ENCODE measurements at places on chromosomes 12 and 14.

GRCh38 chr12:64746663-64747062 is 12.5 kb downstream of the GNS start:
- no peak overlapping the region for H3K27ac ChIP-seq
- no peak for DNase-seq
- no peaks in the 10 kb centered on the region for H3K27me3 ChIP-seq
- H3K4me1 ChIP-seq, result peaks cover 21% of the 10 kb centered on the region

DNA sequence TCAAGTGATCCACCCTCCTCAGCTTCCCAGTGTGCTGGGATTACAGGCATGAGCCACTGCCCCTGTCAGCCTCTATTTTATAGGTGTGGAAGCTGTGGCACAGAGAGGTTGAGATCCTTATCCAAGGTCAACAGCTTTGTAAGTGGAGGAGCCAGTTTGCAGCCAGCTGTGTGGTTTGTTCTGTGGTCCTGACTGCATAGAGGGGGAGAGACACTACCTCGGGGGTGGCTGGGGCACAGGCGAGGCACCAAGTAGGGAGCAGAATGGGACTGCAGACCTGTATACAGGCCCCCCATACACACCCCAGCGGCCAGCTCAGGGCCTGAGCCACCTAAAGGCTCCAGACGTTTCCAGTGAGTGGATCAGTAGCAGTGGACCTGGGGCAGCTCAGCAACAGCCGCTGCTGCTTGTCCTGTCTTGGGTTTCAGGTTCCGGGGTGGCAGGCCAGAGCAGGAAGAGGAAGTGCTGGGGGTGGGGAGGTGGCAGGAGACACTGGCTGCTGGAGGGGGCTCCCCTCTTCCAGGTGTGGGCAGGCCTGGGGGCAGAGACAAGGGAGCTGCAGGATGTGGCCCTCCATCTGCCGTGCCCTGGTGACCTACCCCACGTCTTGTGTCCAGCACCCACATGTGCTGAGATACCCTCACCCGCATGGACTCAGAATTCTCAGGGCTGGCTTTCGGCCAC is 11.0 kb downstream of the ORAI1 start:
- H3K4me1 ChIP-seq, result 0 out of 2 replicates have a peak, but pooled peaks cover 3% of the 10 kb centered on the region
- no peak for DNase-seq
- no peaks in the 10 kb centered on the region for H3K27me3 ChIP-seq

DNA sequence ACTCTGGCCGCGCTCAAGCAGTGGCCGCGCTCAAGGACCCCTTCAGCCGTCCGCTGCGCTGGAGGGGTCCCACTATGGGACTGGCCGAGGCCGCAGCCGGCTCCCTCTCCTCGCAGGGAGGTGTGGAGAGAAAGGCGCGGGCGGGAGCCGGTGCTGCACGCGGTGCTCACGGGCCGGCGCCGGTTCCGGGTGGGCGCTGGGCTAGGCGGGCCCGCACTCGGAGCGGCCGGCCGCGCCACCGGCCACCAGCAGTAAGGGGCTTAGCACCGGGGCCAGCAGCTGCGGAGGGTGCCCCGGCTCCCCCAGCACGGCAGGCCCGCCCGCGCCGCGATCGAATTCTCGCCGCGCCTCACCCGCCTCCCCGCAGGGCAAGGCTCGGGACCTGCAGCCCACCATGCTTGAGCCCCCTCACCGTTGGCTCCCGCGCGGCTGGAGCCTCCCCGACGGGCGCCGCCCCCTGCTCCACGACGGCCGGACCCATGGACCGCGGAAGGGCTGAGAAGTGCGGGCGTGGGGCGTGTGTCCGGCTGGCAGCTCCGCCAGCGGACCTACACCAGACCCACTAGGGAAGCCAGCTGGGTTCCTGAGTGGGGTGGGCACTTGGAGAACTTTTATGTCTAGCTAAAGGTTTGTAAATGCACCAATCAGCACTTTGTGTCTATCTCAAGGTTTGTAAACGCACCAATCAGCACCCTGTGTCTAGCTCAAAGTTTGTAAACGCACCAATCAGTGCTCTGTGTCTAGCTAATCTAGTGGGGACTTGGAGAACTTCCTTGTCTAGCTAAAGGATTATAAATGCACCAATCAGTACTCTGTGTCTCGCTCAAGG is 49.5 kb downstream of the KLHL28 start:
- H3K4me1 ChIP-seq, result no peaks in the 10 kb centered on the region
- no peak overlapping the region for H3K4me3 ChIP-seq
- no peaks in the 10 kb centered on the region for H3K27me3 ChIP-seq
- DNase-seq, result no peak

DNA sequence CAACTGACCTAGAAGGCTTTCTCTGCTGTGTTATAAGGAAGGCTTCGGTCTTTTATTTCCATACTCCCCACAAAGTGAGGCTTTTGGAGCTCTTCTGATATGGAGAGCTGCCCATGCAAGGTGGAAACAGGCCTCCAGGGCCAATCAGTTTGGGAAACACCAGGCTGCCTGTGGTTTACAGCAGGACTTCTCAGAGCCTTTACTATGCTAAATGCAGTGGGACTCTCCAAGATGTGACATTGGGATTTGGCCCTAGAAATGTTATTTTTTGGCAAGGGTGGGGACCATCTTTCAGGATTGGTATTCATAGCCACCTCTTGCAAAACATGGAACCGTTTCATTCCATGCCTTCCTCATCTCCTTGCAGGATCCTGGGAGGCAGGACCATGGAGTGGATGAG is 3.7 kb downstream of the ACACB start:
- peaks cover 9% of the 10 kb centered on the region for H3K4me1 ChIP-seq
- H3K27me3 ChIP-seq, result no peaks in the 10 kb centered on the region
- DNase-seq, result no peak
- no peak overlapping the region for H3K27ac ChIP-seq
- no peaks in the 10 kb centered on the region for H3K36me3 ChIP-seq

DNA sequence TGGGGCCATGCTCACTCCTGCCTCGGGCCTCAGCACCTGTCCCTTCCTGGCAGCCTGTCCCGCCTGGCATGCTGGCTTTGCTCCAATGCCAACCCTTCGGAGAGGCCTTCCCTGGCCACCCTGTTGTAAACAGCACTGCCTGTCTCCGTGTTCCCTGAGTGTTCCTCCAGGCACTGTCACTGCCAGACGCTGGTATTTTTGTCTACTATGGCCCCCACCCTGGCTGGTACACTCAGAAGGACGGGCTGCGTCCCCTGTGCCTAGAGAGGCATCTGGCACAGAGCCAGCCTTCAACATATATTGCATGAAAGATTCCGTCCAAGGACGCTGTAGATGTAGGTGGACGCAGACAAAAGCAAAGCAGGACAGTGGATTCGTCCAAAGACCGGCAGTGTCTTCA is 2.7 kb upstream of the ASPG start:
- H3K4me3 ChIP-seq, result no peak overlapping the region
- H3K4me1 ChIP-seq, result peaks cover 9% of the 10 kb centered on the region
- no peak overlapping the region for H3K27ac ChIP-seq
- no peaks in the 10 kb centered on the region for H3K27me3 ChIP-seq

GRCh38 chr14:58298477-58299400 is at the start of gene ARID4A:
ARID4A (plus strand) TSS chr14:58298555; CDS start chr14:58299855, 1,300 bp downstream.
- peak within 1 kb of the TSS; percentile 74 for H3K27ac ChIP-seq
- no peaks in the 10 kb centered on the region for H3K27me3 ChIP-seq
- no peak for DNase-seq
- H3K4me1 ChIP-seq, result peaks cover 7% of the 10 kb centered on the region
- peak within 1 kb of the TSS; percentile 85 for H3K4me3 ChIP-seq
- H3K36me3 ChIP-seq, result peaks cover 2% of the 10 kb centered on the region

DNA sequence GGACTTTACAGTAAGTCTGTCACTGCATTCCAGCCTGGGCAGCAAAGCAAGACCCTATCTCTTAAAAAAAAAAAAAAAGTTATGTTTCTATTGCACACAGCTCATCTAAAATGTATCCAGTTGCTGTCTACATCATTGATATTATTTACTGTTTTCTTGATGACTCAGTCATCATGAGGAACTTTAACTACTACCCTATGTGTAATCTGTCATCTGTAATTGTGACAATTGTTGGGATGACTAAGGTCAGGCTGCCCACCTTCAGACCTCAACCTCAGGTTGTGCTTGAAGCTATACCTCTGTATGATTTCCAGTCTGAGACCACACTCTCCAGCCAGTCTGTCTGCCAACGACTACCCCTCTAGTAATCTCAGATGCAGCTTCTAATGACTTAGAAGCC is 15.3 kb downstream of the PPP1R13B start:
- no peaks in the 10 kb centered on the region for H3K4me1 ChIP-seq
- no peak overlapping the region for H3K4me3 ChIP-seq
- H3K36me3 ChIP-seq, result no peaks in the 10 kb centered on the region

DNA sequence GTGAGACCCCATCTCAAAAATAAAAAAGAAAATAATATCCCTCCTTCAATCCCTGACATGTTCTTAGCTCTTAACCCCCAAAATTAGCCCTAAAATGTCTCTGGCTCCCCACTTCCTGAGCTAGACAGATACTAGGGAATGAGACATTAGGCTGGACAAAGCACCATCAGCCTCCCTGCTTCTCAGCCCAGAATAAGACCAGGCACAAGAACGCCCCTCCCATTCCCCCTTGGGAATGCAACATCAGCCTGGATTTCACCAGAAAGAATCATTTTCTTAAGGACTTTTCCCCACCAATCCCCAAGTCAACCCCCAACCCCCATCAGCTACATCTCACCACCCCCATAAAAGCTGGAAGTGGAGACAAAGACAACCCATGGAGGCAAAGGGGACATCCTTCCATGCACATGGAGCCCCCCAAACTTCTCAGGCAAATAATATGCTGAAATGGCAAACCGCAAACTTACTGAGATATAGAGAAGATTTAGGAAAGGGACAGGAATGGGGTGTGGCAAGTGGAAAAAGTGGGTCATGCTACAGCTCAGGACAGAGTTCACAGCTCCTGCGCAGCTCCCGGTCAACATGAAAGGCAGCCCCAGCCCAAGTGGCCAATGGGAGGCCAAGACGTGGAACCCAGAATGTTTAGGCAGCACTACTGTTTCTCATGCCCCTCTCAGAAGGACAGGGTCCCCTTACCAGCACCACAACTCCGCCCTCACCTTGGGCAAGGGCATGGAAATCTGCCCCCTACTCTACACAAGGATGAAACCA is 2.7 kb downstream of the CHD4 start:
- no peak for DNase-seq
- 0 out of 2 replicates have a peak overlapping the region, but pooled peaks have one; percentile 0 for H3K4me3 ChIP-seq
- peak overlapping the region; percentile 50 for H3K27ac ChIP-seq
- no peaks in the 10 kb centered on the region for H3K27me3 ChIP-seq

DNA sequence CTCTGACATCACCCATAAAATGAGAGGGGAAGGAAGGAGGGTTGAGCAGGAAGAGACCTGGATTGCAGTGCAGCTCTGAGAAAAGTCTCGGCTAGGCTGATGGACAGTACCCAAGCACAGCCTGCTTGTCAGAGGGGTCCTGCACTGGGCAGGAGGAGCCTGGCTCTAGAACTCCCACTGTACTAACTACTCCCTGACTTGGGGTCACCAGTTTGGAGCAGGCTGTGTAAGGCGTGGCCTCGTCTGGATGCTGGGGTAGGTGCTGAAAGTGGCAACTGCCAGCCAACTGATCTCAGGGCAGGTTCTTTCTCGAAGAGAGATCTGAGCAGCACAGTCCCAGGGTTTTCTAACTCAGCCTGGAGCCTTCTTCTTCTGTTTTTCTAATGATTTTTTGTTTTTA is 176.3 kb downstream of the ATP23 start:
- no peak overlapping the region for H3K27ac ChIP-seq
- H3K4me3 ChIP-seq, result no peak overlapping the region
- no peaks in the 10 kb centered on the region for H3K27me3 ChIP-seq
- H3K4me1 ChIP-seq, result no peaks in the 10 kb centered on the region
- H3K36me3 ChIP-seq, result no peaks in the 10 kb centered on the region

DNA sequence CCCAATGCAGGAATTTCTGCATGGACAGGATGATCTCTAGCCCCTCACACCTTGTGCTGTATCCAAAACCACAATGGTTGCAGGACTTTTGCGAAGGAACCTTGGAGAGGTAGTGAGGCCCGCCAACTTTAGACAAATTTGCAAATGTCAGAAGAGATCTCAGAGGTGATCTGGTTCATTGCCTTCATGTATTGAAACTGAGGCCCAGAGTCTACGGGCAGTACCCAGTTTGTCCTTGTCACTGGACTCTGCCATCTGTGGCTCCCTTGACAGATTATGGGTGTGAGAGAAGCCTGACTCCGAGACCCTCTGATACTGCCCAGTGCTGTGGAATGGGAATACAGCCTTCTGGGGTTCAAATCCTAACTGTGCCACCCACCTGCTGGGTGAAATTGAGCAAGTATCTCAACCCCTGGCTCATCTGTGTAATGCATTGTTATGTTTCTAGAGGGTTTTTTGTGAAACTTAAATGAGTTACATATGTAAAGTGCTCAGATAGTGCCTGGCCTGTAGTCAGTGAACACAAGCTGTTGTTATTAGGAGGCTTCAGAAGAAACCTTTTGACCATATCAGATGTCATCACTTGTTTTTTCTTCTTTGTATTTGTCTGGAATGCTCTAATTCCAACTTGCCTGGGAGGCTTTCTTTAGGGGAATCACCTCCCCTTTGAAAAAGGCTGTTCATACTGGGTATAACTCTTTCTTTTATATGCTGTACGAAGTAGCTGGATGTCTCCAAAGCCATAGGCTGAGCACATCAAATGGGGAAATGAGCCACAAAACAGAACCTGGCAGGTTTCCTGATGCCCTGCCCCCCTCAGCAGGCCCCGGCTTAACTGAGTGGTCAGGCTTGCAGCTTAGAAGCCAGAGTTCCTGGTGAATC is 71.4 kb upstream of the SRSF5 start:
- H3K4me3 ChIP-seq, result no peak overlapping the region
- no peaks in the 10 kb centered on the region for H3K36me3 ChIP-seq
- H3K27me3 ChIP-seq, result no peaks in the 10 kb centered on the region

DNA sequence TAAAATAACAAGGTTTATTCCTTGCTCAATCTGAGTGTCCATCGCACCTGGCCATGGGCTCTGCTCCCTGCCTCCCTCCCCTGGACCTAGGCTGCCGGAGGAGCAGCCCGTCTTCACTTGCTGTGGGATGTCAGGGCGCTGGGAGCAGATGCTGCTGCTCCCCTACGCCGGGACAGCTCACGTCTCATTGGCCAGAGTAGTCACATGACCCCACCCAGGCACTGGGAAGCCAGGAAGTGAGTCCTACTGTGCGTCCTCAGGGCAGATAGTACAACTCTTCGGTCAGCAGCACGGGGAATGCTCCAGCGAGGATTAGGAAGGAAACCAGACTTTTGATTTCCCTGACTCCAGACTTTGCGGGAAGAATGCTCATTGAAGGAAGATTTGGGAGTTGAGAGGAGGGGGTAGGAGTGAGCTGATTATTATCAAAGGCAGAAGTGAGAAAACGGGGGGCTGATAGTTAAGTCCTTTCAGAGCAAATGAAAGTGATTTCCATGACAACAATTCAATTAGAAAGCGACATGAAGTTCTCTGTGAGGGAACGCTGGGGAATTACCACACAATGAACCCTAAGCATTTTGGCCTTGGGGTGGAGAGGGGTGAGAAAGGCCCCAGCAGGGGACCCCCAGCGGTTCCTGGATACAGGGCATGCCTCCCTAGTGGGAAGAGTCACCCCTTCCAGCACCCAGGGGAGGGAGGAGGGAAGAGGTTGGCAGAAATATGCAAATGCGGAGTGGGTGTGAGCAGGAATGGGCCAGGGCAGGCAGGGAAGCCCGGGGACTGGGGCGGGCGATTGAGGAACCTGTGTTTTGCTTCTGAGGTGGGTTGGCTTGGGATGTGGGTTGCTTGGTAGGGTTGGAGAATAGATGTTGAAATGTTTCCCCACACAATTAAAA is 215.5 kb downstream of the AACS start:
- no peaks in the 10 kb centered on the region for H3K4me1 ChIP-seq
- no peak overlapping the region for H3K27ac ChIP-seq
- peak; percentile 5 for DNase-seq
- no peak overlapping the region for H3K4me3 ChIP-seq

GRCh38 chr14:70096866-70097265 is 91.9 kb downstream of the SLC8A3 start:
- H3K27me3 ChIP-seq, result no peaks in the 10 kb centered on the region
- DNase-seq, result no peak
- H3K4me1 ChIP-seq, result no peaks in the 10 kb centered on the region
- no peak overlapping the region for H3K4me3 ChIP-seq
